ENCODE measurements at places on chromosomes 13 and 19.

GRCh38 chr13:100984085-100984705, 309.6 kb upstream of the TMTC4 start:
- no peak for DNase-seq

GRCh38 chr13:33096886-33097605, 80.8 kb downstream of the KL start:
- no peak for DNase-seq

DNA sequence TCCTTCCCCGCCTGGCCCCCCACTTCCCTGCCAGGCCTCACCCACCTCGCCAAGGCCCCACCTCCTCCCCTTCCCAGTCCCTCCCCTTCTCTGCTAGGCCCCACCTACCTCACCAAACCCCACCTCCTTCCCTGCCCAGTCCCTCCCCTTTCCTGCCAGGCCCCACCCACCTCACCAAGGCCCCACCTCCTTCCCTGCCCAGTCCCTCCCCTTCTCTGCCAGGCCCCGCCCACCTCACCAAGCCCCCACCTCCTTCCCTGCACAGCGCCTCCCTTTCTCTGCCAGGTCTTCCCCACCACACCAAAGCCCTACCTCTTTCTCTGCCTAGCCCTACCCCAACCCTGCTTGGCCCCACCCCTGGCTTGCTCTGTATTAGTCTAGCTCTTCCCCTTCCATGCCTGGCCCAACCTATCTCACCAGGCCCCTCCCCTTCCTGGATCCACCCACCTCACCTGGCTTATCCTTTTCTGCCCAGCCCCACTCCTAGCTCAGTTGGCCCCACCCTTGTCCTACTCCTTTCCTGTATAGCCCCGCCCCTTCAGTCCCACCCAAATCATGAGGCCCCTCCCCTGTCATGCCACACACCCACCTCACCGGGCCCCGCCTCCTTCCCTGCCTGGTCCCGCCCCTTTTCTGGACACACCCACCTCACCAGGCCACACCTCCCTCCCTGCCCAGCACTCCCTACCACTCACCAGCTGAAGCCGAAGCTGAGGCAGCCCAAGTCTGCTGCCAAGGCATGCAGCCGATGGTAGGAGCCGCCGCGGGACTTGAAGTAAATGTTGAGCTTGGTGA, 16.2 kb downstream of the CERS1 start:
- DNase-seq = peak; percentile 78

DNA sequence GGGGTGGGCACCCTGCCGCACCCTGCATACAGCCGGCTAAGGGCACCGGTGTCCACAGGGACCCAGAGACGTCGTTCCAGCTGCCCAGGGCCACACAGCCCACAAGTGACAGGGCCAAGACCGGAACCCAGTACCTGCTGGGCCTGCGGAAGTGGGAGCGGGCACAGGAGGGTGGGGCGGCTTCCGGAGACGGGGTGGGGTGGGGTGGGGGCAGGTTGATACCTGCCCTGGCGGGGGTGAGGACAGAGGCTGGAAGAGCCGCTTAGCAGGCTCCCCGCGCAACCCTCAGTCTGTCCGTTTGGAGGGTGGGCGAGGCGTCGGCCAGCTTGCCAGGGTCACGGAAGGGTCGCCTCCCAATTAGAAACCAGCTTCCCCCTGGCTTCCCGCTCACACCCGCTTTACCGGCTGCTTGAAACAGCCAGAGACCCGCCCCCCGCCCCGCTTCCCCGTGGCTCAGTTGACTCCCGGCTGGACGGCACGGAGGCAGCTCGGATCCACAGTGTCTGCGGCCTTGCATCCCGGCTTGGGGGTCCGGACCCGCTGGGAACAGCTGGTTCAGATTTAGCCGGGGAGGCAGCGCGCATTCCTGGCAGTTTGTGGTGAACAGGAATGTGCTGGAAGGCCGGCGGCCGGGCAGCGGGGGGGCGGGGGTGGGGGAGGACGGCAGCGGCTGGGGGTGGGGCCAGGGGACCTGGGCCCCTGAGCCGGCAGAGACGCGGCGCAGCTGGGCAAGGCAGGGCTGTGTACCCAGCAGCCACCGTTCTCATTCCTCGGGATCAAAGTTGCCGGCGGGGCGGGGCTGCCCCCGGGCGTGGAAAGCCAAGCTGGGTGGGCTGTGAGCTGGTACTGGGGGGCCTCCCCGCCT, 1.9 kb downstream of the CNN2 start:
- peak; percentile 88 for DNase-seq

- DNase-seq = no peak
These were observed 435 bp upstream of the OBI1 start for GRCh38 chr13:78659450-78659730.

DNA sequence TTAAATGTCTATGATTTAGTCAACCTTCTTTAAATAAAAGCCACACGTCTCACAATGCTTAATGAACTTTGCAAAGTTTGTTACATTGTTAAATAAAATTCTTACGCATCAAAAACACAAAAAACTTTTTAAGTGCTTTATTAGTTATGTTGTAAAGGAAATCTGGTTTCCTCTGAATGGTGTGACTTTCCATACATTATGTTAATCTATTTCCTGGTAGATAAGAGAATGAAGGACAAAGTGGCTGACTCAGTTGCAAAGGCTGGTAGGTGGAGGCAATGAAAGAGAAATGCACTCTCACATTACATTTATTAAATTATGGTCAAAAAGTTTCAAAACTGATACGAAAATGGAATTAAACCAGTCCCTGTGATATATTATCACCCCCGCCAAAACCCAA, 15.9 kb downstream of the KLF12 start:
- DNase-seq = no peak

DNA sequence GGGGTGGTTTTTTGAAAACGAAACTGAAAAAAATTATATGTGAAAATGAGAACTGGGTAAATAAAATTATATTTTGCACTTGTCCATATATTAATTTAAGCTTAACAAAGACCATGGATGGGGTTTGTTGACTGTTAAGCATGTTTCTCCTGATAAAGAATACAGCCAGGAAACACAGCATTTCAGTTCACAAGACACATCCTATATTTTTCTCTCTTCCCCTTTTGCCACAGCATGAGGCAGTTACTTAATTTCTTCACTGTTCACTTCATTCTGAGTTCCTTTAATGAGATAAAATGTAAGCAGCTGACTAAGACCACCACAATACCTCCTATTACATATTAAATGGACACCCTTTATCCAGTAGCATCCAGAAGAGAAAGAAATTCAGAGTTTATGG, 64.0 kb downstream of the RXFP2 start:
- DNase-seq = no peak

- no peak for DNase-seq
These were observed 41.1 kb upstream of the CHST8 start for GRCh38 chr19:33580645-33581037.

GRCh38 chr19:17376935-17377600, at the start of gene PLVAP:
Gene PLVAP, minus strand, starts transcription at chr19:17377342. Its CDS starts 54 bp downstream, at chr19:17377288.
- no peak for DNase-seq

DNA sequence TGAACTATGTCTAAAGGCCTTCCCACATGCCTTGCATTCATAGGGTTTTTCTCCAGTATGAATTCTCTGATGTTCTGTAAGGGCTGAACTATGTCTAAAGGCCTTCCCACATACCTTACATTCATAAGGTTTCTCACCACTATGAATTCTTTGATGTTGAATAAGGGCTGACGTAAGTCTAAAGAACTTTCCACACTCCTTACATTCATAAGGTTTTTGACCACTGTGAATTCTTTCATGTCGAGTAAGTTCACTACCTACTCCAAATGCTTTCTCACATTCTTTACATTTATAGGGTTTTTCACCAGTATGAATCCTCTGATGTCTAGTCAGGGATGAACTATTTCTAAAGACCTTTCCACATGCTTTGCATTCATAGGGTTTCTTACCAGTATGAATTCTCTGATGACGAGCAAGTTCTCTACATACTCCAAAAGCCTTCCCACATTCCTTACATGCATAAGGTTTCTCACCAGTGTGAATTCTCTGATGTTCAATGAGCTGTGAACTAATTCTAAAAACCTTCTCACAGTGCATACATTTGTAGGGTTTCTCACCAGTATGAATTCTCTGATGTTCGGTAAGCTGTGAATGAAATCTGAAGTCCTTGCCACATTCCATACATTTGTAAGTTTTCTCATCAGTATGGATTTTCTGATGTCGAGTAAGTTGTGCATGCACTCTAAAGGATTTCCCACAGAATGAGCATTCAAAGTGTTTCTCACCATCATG, 19.1 kb upstream of the ZNF260 start:
- no peak for DNase-seq

GRCh38 chr19:45476304-45476703, 8.5 kb downstream of the FOSB start:
- DNase-seq = no peak

- no peak for DNase-seq
These were observed 8.7 kb downstream of the IFNL1 start for GRCh38 chr19:39304701-39305571.

GRCh38 chr19:2636897-2637683, 65.4 kb downstream of the GNG7 start:
- DNase-seq = peak; percentile 71

DNA sequence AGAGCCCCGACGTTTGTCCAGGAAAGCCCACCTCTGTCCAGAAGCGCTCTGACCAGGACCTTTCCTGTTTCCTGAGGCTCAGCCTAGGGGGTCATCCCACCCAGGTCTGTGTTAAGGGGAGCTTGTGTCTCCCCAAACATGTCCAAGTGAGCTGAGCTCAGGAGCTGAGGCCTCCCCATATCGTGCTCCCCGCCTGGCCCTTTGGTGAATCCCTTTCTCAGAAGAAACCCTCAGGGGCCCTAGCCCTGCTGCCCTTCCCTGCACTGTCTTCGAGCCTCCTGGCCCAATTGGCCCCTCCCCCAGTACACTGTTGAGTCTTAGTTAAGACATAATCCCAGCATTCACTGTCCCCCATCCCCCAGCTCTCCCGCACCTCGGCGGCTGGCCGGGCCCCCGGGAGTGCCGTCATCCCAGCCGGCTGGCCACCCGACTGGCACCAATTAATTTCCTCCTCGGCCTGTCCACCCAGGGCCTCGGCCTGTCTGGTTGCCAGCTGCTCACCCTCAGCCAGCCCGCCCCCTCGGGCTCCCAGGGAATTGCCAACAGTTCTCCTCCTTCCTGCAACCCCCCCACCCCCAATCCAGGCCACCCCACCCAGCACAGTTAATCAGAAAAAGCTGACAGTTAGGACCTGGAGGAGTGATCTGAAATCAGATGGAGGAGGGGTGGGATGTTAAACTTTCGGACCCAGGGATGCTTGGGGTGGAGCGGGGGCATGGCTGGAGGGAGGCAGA, 13.6 kb downstream of the IER2 start:
- DNase-seq = peak; percentile 37

- no peak for DNase-seq
These were observed 23.7 kb upstream of the LGALS14 start for GRCh38 chr19:39680593-39680992.

- DNase-seq = no peak
These were observed 83.8 kb downstream of the LNX2 start for GRCh38 chr13:27536361-27537101.

- no peak for DNase-seq
These were observed 8.3 kb downstream of the TMEM143 start for GRCh38 chr19:48355365-48355954.

- DNase-seq = no peak
These were observed 11.1 kb upstream of the ATP12A start for GRCh38 chr13:24668955-24669582.

GRCh38 chr13:105625691-105626090, 909.8 kb downstream of the EFNB2 start:
- DNase-seq = no peak

DNA sequence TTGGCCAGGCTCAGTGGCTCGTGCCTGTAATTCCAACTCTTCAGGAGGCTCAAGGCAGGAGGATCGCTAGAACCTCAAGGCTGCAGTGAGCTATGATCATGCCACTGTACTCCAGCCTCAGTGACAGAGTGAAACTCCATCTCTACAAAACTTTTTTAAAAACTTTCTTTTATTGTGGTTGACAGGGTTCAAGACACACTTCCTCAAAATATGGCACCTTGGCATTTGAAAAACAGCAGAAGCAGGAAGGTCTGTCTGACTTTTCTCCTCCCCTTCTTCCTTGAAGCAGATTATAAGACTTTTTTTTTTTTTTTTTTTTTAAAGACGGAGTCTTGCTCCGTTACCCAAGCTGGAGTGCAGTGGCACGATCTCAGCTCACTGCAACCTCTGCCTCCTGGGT, 100.3 kb downstream of the TM9SF2 start:
- no peak for DNase-seq

DNA sequence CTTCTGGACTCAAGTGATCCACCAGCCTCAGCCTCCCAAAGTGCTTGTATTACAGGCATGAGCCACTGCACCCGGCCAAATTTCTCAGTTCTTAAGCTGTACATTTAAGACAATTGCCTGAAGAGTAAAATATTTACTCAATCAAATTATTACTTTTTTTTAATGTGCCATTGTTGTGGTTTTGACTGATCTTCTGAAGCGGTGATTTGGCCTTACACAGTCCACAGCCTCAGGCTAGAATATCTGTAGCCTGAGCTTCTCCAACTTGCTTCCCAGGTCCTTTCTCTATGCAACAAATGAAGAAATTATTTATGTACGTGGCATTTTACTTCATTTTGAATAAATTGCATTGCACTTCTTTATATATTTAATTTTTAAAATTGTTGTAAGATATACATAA, 281.3 kb downstream of the KLF5 start:
- no peak for DNase-seq

DNA sequence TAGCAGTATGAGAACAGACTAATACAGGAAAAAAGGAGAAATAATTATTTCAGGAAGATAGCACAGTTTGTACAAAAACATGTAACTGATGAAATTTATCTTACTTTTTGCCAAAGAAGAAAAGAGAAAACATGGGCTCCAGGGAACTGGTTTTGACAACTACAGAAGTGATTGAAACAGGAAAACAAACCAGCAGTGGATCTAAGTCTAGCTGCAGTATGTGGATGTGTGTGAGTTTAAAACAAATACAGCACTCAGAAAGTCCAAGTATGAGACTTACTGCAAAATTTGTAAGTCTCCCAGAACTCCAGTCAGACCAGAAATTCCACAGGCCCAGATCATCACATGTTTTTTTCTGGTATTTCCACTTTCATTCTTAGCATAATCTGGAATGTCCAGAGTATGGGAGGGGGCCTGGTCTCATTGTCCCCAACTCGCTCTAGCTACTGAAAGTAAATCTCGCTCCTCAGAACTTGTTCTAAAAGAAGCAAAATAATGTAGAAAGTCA, 259.5 kb downstream of the NHLRC3 start:
- no peak for DNase-seq

- no peak for DNase-seq
These were observed 81.7 kb upstream of the KLHL1 start for GRCh38 chr13:70189981-70190380.

- DNase-seq = no peak
These were observed 45.1 kb downstream of the OLFM4 start for GRCh38 chr13:53073711-53074110.

GRCh38 chr19:41610789-41611188, 16.1 kb downstream of the CEACAM4 start:
- DNase-seq = no peak

- peak; percentile 60 for DNase-seq
These were observed 32.5 kb downstream of the DLEU7 start for GRCh38 chr13:50810998-50811397.

- no peak for DNase-seq
These were observed 42.6 kb upstream of the CBY2 start for GRCh38 chr13:45659536-45659935.

DNA sequence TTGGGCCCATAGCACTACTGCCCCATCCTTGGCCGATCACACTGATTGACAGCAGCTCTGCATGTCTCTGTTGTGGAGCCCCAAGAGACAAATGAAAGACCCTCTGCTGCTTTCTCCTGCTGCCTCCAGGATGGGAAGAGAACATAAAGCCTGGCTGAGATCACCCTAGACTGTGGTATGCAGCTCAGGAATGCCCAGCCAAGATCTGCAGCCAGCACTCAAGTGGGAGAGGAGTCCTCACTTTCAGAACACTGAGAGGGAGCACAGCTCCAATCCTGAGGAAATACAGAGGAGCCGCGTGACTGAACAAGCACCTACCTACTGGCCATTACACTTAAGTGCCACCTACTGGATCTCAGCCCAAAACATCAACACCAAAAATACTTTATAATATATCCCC, 203.0 kb downstream of the POSTN start:
- DNase-seq = no peak
